ENCODE measurements at places on chromosomes 1 and 21. TPM values are rescaled to one million over a fixed set of nuclear protein-coding genes. Genes with fewer than 3 reads are reported as not detected.

The PROK1 gene
- not detected for total RNA-seq

The AKR7A3 gene
- 0.16 TPM for total RNA-seq

The KCNT2 gene
- total RNA-seq: 0.07 TPM

The ERICH3 gene
- not detected for total RNA-seq

The INSRR gene
- total RNA-seq: not detected

The ANGPTL7 gene
- total RNA-seq: not detected

The FCRL1 gene
- total RNA-seq: not detected

The CA14 gene
- total RNA-seq: not detected

The SLC25A34 gene
- not detected for total RNA-seq

The PER3 gene
- 0.85 TPM for total RNA-seq

The FAM43B gene
- total RNA-seq: 4.4 TPM

The FAM163A gene
- total RNA-seq: not detected

The OR10Z1 gene
- total RNA-seq: not detected

The ATP1A2 gene
- 0.07 TPM for total RNA-seq

The PTPRC gene
- not detected for total RNA-seq

The SYT6 gene
- 0.72 TPM for total RNA-seq

The CNKSR1 gene
- 0.32 TPM for total RNA-seq

All from A549 treated with GW870086 at 1 μM for 4 hours (cell line).